AG08395 (cell line): ENCODE measurements at places on chromosomes 2 and 18.

GRCh38 chr2:16401761-16402300, 263.8 kb downstream of the CYRIA start:
- DNase-seq, result no peak

GRCh38 chr2:223041527-223042109, 10.4 kb upstream of the KCNE4 start:
- peak; percentile 95 for DNase-seq

DNA sequence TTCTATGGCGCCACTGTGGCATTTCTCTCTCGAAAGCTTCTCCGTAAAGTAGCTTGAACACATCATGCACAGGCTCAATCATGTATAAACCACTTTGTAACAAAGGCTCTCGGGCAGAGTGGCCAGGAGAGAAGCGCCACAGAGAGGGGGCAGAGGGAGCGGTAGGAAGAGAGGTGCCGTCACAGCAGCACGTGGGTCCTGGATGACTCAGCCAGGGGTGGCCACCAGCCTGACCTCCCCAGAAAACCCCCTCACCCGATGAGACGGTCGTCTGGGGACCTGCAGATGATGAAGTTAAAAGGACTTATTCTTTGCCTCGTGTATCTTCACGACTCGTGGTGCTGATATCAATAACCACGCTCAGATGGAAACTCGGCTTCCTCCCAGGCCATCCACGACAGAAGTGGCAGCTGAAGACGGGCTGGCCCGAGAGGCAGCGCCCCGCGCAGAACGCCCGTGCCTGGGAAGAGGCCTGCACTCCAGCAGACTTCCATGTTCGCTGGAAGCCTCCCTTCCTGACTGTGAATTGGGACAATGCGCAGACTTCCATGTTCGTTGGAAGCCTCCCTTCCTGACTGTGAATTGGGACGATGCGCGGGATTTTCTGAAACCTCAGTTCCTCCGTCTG, 46.4 kb upstream of the MTCL1 start:
- DNase-seq, result no peak

- DNase-seq, result no peak
Measured at GRCh38 chr2:215530191-215530968, 94.5 kb upstream of the FN1 start.

DNA sequence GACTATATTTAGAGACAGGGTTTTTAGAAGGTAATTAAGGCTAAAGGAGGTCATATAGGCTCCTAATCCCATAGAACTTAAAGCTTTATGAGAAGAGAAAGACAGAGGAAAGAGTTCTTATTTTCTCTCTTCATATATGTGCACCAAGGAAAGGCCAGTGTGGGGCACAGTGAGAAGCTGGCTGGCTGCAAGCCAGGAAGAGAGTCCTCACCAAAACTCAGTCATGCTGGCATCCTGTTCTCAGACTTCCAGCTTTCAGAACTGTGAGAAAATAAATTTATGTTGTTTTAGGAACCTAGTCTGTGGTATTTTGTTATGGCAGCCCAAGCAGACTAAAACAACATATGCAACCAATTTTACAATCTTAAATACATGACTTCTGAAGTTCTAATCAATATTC, 31.5 kb upstream of the ATIC start:
- no peak for DNase-seq

GRCh38 chr2:98356729-98357128, 10.5 kb downstream of the CNGA3 start:
- DNase-seq, result no peak

- no peak for DNase-seq
Measured at GRCh38 chr18:58861861-58862301, 2.8 kb upstream of the ZNF532 start.

- DNase-seq, result no peak
Measured at GRCh38 chr18:74513149-74513882, 17.2 kb downstream of the CNDP2 start.

DNA sequence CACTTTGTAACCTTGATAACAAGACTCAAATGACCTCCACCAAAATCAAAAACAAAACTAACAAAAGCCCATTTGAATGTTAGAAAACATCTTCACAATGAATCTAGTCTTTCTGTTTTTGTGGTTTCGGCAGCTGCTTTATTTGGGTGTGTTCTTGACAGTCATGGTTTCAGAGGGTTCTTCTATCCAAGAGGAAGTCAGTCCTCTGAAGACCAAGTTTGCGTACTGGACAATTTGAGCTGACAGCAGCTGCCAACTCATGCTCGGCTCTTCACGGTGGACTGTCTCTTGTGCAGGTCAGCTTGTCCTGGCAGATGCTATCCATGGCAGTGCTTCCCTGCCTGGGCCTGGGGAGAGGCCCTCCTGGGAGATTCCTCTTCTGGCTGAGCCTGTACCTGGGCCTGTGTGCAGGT, 91.0 kb downstream of the TMEM17 start:
- DNase-seq, result no peak

DNA sequence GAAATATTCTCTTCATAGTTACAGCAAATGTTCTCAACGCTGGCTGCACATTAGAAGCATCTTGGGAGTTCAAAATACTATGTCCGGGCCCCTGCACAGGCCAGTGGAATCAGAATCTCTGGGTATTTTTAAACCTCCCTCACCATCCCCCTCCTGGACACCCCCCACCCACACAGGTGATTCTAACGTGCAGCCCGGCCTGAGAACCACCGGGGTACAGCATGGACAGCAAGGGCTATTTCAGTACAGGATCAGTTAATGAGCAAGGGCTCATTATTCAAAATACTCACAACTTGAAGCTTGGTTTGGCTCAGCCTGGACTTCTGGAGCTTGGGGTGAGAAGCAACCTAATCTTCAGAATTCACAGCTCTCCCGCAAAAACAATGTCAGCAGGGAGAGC, 31.4 kb downstream of the INO80C start:
- no peak for DNase-seq

DNA sequence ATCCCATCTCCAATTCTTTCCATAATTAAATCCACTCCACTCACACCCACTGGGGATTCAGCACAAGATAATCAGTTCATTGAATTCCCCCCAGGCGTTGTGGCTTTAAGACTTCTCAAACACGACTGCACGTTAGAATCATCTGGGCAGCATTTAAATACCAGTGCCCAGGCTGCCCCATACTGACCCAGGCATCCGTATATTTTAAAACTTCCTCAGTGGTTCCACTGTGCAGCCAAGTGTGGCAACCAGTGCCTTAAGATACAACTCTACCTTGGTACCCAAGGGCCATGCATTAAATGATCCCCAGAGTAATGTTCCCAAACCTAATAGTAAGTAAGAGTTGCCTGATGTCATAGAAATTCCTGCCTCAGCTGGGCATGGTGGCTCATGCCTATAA, 54.3 kb upstream of the BZW1 start:
- DNase-seq, result no peak

DNA sequence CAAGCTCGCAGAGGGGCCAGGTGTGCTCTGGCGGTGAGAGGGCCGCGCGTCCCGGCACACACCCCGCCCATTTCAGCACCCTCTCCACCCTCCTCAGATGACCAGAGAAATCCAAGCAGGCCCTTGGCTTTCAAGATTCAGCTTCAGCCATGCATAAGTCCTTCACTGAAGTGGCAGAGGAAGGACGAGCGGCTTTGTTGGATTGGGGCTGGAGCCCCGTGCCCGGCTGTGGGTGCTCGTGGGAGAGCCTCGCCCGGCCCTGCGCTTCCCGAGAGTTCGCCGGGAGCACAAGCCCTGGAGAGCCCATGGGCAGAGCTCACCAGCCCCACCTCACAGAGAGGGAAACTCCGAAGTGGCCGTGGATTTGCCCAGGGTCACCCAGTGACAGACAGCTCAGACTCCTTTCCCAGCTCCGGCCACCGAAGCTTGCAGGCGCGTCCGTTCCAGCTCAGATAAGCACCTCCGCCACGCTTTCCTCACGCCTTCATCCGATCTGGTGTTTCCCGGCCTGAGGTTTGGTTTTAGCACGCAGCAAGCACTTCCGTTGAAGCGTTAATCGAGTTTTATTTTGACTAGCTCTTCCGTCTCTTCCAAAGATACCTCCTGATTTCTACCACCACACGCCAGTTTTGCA, 45.6 kb upstream of the MTCL1 start:
- DNase-seq, result no peak

DNA sequence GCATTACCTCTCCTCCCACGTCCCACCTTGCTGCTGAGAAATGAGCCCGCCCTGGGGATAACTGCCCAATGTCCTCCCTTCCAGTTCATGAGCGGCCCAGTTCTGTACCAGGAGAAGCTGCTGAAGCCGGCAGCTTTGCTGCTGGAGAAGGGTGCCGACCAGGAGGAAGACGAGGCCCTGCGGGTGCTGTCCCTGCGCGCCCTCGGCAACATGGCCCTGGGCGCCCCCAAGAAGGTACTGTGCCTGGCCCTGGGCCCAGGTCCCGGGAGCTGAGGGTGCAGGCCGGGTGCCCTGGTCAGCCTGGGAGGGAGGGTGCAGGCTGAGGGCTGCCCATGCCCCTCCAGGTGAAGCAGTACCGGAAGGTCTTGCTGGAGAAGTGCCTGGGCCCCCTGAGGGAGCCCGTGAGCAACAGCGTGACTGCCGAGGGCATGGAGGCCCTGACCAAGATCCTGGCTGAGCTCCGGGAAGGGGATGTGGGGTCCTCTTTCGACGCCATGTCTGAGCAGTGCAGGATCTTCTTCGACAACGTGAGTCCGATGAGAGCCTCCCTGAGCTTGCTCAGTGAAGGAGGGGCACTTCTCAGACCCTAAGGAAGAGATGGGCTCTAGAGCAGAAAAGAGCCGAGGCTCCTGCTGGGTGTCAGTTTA, 25.7 kb downstream of the HJURP start:
- no peak for DNase-seq

GRCh38 chr2:96493072-96493471, 12.1 kb downstream of the NEURL3 start:
- DNase-seq, result no peak

GRCh38 chr18:5049124-5049523, 147.9 kb downstream of the AKAIN1 start:
- no peak for DNase-seq

DNA sequence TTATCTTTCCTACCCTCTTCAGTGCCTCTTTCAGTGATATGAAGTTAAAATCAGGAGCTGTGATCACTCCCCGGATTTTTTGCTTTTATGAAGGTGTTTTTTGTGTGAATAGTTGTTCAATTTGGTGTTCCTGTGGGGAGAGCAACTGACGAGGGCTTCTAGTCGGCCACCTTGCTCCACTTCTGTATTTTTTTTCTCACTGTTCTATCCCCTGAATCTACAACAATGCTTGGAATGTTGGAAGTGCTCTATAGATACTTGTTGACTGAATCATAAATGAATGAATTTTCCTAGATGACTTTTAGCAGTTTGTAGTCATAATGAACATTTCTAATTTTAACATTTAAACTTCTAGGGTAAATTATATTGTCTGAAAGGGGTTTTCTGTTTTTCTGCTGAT, 247.3 kb downstream of the ZNF385B start:
- no peak for DNase-seq

DNA sequence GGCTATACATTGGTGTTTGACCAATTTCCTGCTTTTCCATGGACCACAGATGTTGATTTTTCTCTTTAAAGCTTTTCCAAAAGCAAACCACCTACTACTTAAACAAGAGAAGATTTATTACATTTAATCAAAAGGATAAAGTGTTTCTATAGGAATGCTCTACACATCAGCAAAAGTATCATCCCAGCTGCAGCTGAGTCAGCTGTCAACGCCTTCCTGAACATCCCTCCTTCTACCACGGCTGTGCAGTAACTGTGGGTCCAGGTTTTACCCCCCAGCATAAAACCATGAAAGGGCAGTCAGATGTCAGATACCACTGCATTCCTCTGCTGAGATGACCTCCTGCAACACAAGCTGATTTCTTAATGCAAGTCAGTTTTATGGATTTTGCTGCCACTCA, 524.5 kb upstream of the MEX3C start:
- DNase-seq, result no peak

GRCh38 chr2:160936044-160936806, 224.0 kb upstream of the TANK start:
- DNase-seq, result no peak

GRCh38 chr2:145040433-145040832, 520.5 kb upstream of the ZEB2 start:
- DNase-seq, result no peak

GRCh38 chr18:60671021-60671420, 298.4 kb upstream of the MC4R start:
- DNase-seq, result no peak
